Activated CD4-positive, alpha-beta T cell treated with anti-CD3 and anti-CD28 coated beads, Interleukin-2, amount 10 ng/mL, durations not matched to agents 7 days and 5 days (primary cell): ENCODE measurements at places on chromosomes 12 and 14. TPM values are rescaled to one million over a fixed set of nuclear protein-coding genes. Genes with fewer than 3 reads are reported as not detected.

- H3K27me3 ChIP-seq, result no peaks in the 10 kb centered on the region
- H3K27ac ChIP-seq, result no peak overlapping the region
- no peaks in the 10 kb centered on the region for H3K36me3 ChIP-seq
- H3K4me3 ChIP-seq, result no peak overlapping the region
Measured at GRCh38 chr14:41498959-41499358, 107.7 kb upstream of the LRFN5 start.

- no peak for DNase-seq
- H3K27me3 ChIP-seq, result no peaks in the 10 kb centered on the region
- H3K4me1 ChIP-seq, result peaks cover 45% of the 10 kb centered on the region
- peak overlapping the region; percentile 92 for H3K4me3 ChIP-seq
- H3K27ac ChIP-seq, result peak overlapping the region; percentile 70
- peaks cover 46% of the 10 kb centered on the region for H3K36me3 ChIP-seq
Measured at GRCh38 chr12:48678551-48679185, 3.4 kb downstream of the KANSL2 start.

- H3K36me3 ChIP-seq, result no peaks in the 10 kb centered on the region
- no peak overlapping the region for H3K4me3 ChIP-seq
- no peaks in the 10 kb centered on the region for H3K27me3 ChIP-seq
- no peak overlapping the region for H3K27ac ChIP-seq
- no peak for DNase-seq
Measured at GRCh38 chr12:86138770-86139169, 117.4 kb downstream of the MGAT4C start.

DNA sequence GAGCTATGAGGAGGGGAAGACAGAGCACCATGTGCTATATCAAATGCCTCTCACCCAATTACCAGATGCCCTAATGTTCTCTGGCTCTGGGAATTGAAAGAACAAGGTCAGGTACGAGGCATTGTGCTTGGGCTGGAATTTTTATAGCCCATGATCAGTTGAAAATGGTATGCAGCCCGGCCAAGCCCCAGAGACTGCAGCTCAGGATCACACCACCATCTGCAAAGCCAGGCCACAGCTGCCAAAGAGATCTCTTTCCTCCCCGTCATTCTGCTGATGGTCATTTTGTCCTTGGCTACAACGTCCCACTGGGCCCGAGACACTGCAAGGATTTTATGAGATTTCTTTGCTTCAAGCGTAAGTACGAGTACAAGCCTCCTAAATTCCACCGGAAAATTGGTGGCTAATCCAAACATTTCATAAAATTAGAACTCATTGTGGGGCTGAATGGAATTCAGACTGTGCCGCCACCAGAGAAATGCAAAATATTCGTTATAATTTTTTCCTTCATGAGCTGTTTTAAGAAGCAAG is 15.1 kb downstream of the NUAK1 start:
- H3K36me3 ChIP-seq, result no peaks in the 10 kb centered on the region
- H3K27ac ChIP-seq, result no peak overlapping the region
- peaks cover 9% of the 10 kb centered on the region for H3K27me3 ChIP-seq
- H3K4me1 ChIP-seq, result no peaks in the 10 kb centered on the region
- no peak for DNase-seq
- no peak overlapping the region for H3K4me3 ChIP-seq

- H3K4me3 ChIP-seq, result no peak overlapping the region
- no peaks in the 10 kb centered on the region for H3K4me1 ChIP-seq
Measured at GRCh38 chr14:32453857-32454810, 125.0 kb downstream of the AKAP6 start.

DNA sequence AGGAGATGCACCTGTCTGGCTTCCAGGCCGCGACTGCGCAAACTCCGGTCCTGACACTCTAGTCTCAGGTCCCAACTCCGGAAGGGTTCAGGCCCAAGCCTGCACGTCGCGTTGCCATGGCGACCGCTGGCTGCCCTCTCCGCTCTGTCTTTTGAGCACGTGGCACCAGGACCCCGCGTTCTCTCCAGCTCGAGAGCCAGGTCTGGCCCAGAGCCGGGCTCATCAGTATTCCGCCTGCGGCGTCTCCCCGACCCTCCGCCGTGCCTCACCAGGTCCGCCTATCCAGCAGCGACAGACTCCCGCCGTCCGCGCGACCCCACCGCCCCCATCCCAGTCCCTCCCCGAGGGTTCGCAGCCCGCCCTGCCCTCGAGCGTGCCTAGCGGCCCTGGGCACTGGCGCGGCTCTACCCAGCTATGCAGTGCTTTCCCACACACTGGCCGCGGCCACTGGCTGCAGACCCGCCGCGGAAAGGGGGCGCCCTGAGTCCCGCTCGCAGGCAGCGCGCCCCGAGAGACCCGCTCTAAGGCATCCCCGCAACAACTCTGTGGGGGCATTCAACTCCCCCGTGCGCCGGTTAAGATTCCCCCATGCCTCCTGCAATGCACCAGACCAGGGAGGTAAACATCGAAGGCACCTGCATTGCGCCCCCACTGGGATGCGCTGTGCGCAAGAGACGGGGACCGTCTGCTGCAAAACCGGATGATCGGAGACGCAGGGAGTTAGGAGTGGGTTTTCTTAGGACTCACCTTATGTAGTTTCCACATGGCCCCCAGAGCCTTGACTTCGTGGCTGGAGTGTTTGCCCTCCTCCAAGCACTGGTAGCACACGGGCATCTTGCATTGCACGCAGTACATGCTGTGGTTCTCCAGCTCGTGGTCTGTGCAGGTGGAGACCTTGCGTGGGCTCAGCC is 1.3 kb downstream of the TRIM9 start:
- peaks cover 19% of the 10 kb centered on the region for H3K4me1 ChIP-seq
- H3K36me3 ChIP-seq, result no peaks in the 10 kb centered on the region
- peak; percentile 53 for DNase-seq
- H3K27ac ChIP-seq, result no peak overlapping the region

GRCh38 chr12:18837505-18837904 is 99.6 kb downstream of the CAPZA3 start:
- H3K27ac ChIP-seq, result no peak overlapping the region
- H3K36me3 ChIP-seq, result no peaks in the 10 kb centered on the region
- no peak for DNase-seq
- H3K27me3 ChIP-seq, result no peaks in the 10 kb centered on the region

GRCh38 chr12:52082026-52082668 is 2.6 kb downstream of the SMIM41 start:
- peaks cover 1% of the 10 kb centered on the region for H3K27me3 ChIP-seq
- peaks cover 8% of the 10 kb centered on the region for H3K36me3 ChIP-seq
- H3K4me1 ChIP-seq, result peaks cover 14% of the 10 kb centered on the region
- no peak overlapping the region for H3K4me3 ChIP-seq

Gene KCNA5
- total RNA-seq, result not detected

Gene RAB35
- total RNA-seq, result 76.5 TPM

Gene NIN
- 95.2 TPM for total RNA-seq
